ENCODE measurements at places on chromosomes 6 and 20.

DNA sequence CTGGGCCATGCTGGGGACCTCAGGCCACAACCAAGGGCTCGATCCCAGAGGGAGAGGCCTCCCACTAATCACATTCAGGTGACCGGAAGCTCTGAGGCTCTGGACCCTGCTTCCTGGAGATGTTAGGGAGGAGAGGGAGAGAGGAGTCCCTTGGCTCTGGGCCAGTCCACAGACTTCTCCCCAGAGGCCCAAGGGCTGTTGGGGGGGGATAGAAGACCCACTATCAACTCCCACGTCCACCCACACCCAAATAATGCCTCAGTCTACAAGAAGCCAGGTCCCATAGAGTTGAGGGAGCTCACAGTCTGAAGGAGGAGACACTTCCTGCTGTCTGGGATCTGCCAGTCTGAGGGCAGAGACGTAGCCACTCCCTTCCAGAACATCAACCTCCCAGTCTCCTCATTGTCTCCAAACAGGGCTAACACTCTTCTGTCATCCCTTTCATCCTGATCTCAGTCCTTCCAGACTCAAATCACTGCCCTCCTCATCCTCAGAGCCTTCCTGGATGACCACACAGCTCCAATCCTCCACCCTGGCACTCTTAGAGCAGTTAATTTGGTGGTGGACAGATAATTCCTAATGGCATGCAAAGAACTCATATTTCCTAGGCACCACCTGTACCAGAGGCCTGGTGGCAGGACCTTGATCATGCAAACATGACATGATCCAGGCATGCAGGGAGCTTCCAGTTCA, 69.9 kb downstream of the MRPL14 start:
- DNase-seq = no peak

DNA sequence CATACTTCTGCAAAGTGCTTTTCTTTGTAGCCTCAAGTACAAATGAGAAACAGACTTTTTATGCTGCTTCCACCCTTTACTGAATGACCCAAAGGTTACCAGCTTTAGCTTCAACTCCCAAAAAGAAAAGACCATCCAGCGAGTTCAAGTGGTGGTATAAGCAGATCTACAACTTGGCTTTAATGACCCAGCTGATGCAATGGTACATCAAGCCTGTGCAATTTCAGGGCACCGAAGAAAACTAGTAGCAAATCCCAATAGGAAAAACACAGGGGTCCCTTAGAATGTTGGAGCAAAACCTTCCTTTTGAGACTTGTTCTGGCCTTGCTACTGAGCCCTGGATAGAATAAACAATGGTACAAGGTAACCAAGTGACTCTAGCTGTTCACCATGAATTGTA, 33.8 kb downstream of the STX7 start:
- no peak for DNase-seq

- DNase-seq = no peak
Measured at GRCh38 chr20:58349570-58349969, 39.5 kb upstream of the VAPB start.

GRCh38 chr6:70371454-70372105, 41.7 kb upstream of the FAM135A start:
- no peak for DNase-seq

DNA sequence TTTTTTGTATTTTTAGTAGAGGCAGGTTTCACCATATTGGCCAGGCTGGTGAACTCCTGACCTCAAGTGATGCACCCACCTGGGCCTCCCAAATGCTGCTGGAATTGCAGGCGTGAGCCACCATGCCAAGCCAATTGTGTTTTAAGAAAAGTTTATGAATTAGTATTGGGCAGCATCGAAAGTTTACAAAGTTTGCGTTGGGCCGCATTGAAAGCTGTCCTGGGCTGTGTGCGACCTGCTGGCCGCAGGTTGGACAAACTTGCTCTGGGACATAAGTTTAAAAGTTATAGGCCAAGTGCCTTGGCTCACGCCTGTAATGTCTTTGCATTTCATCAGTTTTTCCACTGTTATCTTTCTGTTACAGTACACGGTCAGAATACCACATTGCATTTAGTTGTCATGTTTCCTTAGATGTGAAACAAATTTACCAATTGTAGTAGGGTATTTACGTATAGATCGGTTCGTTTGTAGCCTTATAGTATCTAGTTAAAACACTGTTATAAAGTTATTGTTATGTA, 39.5 kb downstream of the ASXL1 start:
- no peak for DNase-seq

DNA sequence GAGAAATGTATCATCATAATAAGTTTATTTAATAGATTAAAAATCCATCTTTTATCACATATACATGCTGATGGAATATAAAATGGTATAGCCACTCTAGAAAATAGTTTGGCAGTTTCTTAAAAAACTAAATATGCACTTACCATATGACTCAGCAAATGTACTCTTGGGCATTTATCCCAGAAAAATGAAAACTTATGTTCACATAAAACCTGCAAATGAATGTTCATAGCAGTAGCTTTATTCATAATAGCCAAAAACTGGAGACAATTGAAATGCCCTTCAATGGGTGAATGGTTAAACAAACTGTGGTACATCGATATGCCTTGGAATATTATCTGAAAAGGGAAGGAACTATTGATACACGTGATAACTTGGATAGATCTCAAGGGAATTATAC, 6.4 kb upstream of the NCOA7 start:
- no peak for DNase-seq

DNA sequence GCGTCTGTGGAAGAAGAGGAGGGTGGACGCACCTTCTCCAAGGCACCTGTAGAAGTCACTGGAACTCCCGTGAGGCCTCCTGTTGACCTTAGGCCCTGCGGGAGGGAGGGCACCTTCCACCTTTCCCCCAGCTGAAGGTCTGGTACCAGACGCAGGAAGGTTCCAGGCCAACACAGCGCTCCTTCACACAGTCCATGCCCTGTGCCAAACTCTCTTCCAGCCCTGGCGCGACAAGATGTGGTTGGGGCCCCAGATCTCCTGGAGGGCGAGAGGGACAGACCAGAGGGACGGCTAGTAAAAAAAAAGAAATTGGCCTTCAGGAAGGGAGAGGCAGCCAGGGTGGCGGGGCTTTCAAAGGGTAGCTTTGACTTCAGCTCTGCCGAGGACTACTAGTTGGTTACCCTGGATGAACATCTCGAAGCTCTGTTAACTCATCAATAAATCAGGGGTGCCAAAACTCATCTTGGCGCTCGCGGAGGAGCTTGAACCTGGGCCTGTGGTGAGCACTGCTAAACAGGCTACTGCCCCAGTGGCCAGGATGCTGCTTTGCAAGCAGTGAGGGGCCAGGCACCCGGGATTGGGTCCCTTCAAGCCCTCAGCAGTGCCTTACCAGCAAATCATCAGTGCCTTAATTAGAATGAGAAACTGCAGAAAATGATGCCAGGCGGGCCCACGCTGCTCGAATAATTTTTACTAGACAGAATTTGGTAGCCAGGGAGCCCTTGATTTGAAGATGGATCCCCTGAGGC, 14.9 kb downstream of the AARS2 start:
- no peak for DNase-seq

DNA sequence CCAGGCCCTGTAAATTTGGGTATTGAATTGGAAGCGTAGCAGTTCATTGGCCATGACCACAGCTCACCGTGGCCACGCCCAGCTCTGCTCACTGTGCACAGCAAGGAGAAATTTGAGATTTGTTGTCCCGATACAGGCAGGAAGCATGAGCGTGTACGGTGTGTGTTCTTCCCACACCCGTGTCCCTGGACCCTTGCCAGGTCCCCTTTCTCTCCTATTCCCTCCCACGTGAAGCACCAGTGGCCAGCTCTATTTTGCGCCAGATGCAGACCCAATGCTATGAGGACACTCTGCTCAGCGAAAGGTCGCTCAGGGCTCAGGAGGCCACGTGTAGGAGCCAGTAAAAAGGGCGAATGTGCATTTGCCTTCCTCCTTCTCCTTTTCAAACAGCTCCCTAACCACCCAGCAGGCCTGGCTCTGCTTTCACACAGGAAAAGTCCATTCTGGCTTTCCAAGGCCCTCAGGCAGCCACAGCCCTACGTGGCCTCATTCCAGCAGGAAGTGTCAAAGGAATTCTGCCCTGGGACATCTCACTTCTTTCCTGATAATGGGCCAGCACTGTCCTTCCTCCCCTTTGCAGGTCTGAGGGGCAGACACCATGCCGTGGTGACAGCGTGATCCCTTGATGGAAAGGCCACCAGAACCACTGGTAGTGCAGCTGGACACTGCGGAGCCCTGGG, 499.2 kb upstream of the CDH4 start:
- no peak for DNase-seq
